Astrocyte (in vitro differentiated cells and primary cell): ENCODE measurements at places on chromosomes 1 and 21. TPM values are rescaled to one million over a fixed set of nuclear protein-coding genes. Genes with fewer than 3 reads are reported as not detected.
A peak's percentile ranks its signal among the peaks of the same experiment; 100 is the strongest.

- no peaks in the 10 kb centered on the region for H3K27me3 ChIP-seq
- no peak overlapping the region for H3K27ac ChIP-seq
- peaks cover 6% of the 10 kb centered on the region for H3K36me3 ChIP-seq
- H3K4me1 ChIP-seq = peaks cover 25% of the 10 kb centered on the region
Observed at GRCh38 chr1:154621875-154622274, 13.9 kb upstream of the ADAR start.

DNA sequence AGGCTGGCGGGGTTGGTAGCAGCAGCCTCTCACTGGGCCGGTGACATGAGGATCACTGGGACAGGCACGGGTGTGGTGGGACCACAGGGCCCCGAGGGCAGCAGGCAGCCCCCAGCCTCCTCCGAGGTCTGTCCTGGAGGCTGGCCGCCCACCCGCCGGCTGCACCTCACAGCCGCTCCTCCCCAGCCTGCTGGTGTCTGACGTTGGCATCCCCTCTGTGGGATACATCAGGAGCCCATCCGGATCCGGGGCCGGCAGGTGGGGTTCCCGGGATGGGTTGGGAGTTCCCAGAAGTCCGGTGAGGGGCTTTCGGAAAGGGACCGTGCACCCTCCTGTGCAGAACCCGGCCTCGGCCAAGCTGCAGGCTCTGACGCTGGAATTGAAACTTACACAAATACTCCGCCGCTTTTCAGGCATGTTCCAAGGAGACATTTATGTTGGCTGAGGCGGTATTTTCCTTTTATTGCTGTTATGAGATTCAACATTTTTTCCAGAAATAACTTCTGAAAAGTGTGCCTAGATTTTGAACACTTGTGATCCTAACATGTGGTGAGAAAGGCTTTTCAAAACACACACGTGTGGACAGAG is 142.1 kb upstream of the ARHGEF16 start:
- H3K4me3 ChIP-seq = no peak overlapping the region
- H3K4me1 ChIP-seq = peaks cover 42% of the 10 kb centered on the region
- peak overlapping the region; percentile 99 for H3K27ac ChIP-seq
- DNase-seq = no peak
- no peaks in the 10 kb centered on the region for H3K27me3 ChIP-seq
- no peaks in the 10 kb centered on the region for H3K36me3 ChIP-seq

HCRTR1 gene
- total RNA-seq = not detected in 2 replicates

S100A14 gene
- total RNA-seq = 0.38 and 0.57 TPM in 2 replicates

DNA sequence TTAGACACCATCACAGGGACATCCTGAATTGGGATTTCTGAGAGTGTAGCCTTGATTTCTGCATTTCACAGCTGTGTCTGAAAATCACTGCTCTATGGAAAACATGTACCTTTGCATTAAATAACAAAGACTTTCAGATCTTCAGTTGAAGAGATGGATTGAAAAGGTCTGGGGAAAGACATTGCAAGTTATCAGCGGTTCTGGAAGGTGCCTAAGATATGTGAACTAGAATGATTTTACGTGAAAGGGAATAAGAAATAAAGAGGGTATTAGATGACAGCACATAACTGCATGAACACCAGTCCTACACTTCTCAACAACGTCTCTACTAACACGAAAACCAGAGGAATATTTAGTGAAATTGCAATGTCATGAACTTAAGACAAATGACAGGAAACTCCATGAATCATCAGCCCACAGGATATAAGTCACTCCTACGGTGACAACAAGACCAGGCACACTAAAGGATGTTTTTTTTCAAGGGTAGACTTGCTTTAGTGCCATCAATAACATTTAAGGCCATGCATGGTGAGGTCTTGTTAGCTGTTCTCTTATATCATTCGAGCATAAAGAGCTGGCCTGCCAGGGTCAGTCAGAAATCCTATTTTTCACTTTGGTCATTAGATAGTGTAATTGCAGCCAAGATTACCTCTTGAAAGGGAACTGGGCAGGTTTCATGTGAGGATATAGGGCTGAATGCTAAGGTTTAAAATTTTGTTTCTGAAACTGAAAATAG is 283.1 kb downstream of the GRIK1 start:
- H3K36me3 ChIP-seq = no peaks in the 10 kb centered on the region
- H3K4me1 ChIP-seq = peaks cover 14% of the 10 kb centered on the region
- H3K27me3 ChIP-seq = no peaks in the 10 kb centered on the region
- H3K4me3 ChIP-seq = no peak overlapping the region
- H3K27ac ChIP-seq = peak overlapping the region; percentile 15

DNA sequence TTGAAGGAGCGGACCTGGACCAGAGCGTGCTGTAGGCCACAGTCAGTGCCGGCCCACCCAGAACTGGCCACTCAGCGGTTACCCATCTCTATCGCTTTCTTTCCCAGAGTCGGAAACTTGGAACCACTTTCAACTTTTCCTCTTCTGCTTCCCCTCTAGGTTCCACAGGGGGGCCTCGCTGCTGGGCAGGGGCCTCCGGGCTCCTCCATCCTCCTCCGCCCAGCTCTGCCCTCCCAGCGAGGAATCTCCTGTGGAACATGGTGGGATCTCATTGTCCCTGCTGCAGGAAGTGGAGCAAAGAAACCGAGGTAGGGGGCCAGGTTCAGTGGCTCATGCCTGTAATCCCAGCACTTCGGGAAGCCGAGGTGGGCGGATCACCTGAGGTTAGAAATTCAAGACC is 139.2 kb downstream of the ETS2 start:
- peaks cover 7% of the 10 kb centered on the region for H3K27me3 ChIP-seq
- no peak overlapping the region for H3K27ac ChIP-seq
- no peaks in the 10 kb centered on the region for H3K36me3 ChIP-seq
- no peak overlapping the region for H3K4me3 ChIP-seq
- no peak for DNase-seq

GRCh38 chr1:7438921-7439655 is 332.0 kb upstream of the VAMP3 start:
- no peak for DNase-seq
- H3K4me3 ChIP-seq = no peak overlapping the region
- H3K27me3 ChIP-seq = no peaks in the 10 kb centered on the region
- no peaks in the 10 kb centered on the region for H3K36me3 ChIP-seq

DNA sequence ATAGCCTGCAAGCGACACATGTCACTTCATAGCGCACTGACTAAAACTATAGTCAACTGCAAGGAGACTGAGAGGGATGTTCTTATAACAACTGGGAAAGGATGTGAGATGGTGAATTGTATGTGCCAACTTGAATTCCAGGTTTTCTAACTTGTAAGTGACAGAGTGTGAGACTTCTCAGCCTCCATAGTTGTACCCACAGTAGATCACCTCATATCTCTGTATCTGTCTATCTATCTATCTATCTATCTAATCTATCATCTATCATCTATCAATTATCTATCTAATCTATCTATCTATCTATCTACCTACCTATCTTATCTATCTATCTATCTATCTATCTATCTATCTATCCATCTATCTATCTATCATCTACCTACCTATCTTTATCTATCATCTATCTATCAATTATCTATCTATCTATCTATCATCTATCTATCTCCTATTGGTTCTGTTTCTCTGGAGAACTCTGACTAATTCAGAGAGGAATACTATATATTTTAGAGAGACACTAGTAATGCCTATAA is 162.3 kb downstream of the CTH start:
- H3K27ac ChIP-seq = no peak overlapping the region
- H3K4me3 ChIP-seq = no peak overlapping the region
- no peak for DNase-seq
- no peaks in the 10 kb centered on the region for H3K27me3 ChIP-seq
- no peaks in the 10 kb centered on the region for H3K36me3 ChIP-seq

DNA sequence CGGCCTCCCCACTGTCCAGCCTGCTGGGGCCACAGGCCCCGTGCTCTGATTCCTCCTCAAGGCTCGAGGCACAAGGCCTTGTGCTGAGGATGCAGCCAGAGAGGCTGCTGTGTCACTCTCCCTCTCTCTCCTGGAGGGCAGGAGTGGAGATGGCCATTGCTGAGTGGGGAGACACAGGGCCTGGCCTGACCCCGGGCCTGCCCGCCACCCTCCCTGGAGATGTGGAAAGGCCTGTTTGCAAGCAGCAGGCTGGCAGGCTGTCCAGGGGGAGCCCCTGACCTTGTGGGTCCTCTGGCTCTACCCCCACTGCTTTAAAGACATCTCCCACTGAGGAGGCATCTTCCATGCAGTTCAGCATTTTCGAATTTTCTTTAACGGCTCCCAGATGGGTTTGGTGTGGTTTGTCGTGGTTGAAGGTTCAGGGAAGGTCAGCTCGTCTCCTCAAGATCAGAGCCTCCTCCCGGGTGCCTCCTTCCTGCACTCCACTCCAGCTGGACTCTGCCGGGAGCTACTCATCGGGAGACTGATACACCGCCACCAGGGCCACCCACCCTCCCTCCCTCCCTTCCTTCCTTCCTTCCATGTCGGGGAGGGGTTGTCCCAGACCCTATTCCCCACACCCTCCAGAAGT is 69.1 kb downstream of the SPSB1 start:
- no peaks in the 10 kb centered on the region for H3K4me1 ChIP-seq
- H3K36me3 ChIP-seq = peaks cover 7% of the 10 kb centered on the region
- H3K4me3 ChIP-seq = no peak overlapping the region
- no peak for DNase-seq
- no peak overlapping the region for H3K27ac ChIP-seq

DNA sequence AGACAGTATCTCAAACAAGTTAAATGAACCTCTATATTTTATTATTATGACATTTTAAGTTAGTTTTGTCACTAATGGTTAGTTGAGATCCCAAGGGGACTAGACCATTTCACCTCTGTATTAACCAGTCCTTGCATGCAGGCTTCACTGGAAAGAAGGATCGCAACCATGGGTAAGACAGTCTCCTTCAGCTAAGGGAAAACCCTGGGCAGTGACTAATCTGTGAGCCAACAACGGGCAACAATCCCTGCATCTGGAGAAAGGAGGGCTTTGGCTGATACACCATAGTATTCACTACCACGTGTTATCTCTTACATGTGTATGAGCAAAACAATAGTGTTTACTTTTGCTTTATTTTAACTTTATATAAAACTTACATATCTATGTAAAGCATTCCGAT is 708.8 kb upstream of the CHRM3 start:
- no peaks in the 10 kb centered on the region for H3K4me1 ChIP-seq
- no peak overlapping the region for H3K27ac ChIP-seq
- no peak overlapping the region for H3K4me3 ChIP-seq
- peak; percentile 21 for DNase-seq
- H3K36me3 ChIP-seq = no peaks in the 10 kb centered on the region

- no peak for DNase-seq
- H3K36me3 ChIP-seq = no peaks in the 10 kb centered on the region
- H3K27me3 ChIP-seq = no peaks in the 10 kb centered on the region
- H3K27ac ChIP-seq = no peak overlapping the region
- H3K4me1 ChIP-seq = no peaks in the 10 kb centered on the region
Observed at GRCh38 chr1:163928069-163928468, 606.3 kb downstream of the NUF2 start.

- H3K4me3 ChIP-seq = peak overlapping the region; percentile 76
- peak overlapping the region; percentile 87 for H3K27ac ChIP-seq
- peaks cover 10% of the 10 kb centered on the region for H3K4me1 ChIP-seq
- DNase-seq = peak; percentile 57
- no peaks in the 10 kb centered on the region for H3K27me3 ChIP-seq
Observed at GRCh38 chr1:52552236-52552504, 722 bp downstream of the TUT4 start.

DNA sequence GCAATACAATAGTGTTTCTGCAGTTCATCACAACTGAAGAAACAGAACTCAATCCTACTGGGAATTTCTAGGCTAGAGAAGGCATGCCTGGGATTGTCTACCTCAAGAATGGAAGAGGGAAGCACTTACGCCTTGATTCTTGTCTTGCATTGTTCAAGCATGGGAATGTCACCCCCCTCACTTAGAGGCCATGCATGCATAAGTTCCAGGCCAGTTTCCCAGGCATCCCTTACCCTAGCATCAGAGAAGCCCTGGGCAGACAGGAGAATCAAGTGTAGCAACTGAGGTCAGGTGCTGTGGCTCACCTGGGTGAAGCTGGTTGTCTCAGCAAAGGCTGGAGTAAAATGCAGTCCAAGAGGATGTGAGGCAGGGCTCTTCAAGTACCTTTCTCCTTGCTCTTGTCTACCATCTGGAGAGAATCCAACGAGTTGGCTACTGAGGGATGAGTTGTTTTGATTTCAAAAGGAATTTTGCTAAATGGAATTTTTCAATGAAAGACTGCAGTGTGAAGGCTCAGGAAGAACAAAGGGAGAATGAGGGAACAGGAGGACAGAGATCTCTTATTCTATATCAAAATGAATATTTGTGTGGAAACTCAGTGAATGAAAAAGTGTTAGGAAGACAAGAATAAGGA is 174.3 kb downstream of the NEK7 start:
- no peak overlapping the region for H3K27ac ChIP-seq
- H3K4me1 ChIP-seq = peaks cover 6% of the 10 kb centered on the region
- H3K27me3 ChIP-seq = no peaks in the 10 kb centered on the region

GRCh38 chr21:14312871-14313270 is 70.1 kb downstream of the HSPA13 start:
- no peaks in the 10 kb centered on the region for H3K4me1 ChIP-seq
- no peak overlapping the region for H3K4me3 ChIP-seq
- H3K27ac ChIP-seq = no peak overlapping the region
- H3K27me3 ChIP-seq = no peaks in the 10 kb centered on the region
- no peak for DNase-seq

CNIH3 gene
- 7.7 and 8.5 TPM in 2 replicates for total RNA-seq

DNA sequence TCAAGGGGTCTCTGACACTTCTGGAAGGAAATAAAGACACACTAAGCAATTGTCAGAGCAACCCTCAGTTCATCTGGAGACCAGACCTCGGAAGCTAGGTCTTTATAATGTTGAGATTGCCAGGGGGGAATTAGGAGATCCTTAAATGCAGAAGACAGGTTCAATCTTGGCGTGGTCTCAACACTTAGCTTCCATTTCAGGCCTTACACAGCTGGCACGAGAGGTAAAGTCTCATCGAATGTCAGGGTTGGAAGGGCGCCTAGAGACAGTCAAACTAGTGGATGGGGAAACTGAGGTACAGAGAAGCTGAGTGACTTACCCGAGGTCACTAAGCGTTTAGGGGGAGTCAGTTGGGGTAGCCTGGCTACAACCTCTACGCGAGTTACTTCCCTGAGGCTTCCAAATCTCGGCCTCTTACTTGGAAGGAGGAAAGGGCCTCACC is 562 bp upstream of the EPB41 start:
- DNase-seq = no peak
- no peak overlapping the region for H3K27ac ChIP-seq
- no peaks in the 10 kb centered on the region for H3K27me3 ChIP-seq
- H3K4me3 ChIP-seq = peak overlapping the region; percentile 66

DNA sequence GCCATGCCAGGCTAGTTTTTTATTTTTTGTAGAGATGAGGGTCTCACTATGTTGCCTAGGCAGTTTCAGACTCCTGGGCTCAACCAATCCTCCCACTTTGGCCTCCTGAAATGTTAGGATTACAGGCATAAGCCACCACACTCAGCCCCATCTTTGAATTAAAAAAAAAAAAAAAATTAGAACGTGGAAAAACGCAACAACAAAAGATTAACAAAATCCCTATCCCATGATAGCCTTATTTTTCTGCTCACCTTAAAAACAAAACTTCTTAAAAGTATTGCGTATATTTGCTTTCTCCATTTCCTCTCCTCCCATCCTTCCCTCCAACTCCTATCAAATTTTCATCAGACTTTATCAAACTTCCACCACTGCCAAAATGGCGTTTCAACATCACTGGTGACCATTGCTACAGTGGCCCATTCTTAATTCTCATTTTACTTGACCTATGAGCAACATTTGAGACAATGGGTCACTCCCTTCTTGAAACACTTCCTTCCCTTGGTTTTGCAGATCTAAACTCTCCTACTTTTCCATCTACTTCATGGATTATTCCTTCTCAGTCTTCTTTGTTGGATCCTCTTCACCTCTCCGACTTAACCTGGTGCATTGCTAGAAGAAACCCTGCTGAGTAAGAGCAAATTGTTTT is 579 bp upstream of the ZNF684 start:
- H3K4me3 ChIP-seq = peak overlapping the region; percentile 93
- no peaks in the 10 kb centered on the region for H3K36me3 ChIP-seq
- no peak for DNase-seq
- H3K27ac ChIP-seq = peak overlapping the region; percentile 78
